ENCODE measurements at places on chromosomes 13 and 19.
A peak's percentile ranks its signal among the peaks of the same experiment; 100 is the strongest.

GRCh38 chr13:35557475-35557874 lies 81.0 kb upstream of the MAB21L1 start:
- no peak for DNase-seq

DNA sequence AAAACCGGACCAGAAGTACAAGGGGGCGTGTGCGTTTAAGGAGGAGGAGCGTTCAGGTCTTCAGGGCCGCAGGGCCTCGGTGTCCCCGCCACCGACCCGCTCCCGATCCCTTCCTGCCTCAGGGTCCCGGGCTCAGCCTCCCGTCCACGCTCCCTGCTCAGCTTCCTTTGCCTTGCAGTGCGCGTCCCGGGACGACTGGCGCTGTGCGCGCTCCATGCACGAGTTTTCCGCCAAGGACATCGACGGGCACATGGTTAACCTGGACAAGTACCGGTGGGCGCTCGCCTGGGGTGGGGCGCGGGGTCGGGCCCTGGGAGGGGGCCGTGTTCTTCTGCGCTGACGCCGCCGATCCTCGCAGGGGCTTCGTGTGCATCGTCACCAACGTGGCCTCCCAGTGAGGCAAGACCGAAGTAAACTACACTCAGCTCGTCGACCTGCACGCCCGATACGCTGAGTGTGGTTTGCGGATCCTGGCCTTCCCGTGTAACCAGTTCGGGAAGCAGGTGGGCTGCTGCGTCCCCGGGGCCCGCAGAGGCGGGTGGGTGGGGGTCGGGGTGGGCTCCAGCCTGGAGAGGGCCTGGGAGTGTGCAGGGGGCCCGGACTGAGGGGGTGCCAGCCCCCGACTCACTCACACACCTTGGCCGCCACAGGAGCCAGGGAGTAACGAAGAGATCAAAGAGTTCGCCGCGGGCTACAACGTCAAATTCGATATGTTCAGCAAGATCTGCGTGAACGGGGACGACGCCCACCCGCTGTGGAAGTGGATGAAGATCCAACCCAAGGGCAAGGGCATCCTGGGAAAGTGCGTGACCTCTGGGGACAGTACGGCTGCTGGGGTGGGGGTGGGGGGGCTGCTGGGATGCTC lies 1.4 kb downstream of the GPX4 start:
- DNase-seq, result peak; percentile 55

DNA sequence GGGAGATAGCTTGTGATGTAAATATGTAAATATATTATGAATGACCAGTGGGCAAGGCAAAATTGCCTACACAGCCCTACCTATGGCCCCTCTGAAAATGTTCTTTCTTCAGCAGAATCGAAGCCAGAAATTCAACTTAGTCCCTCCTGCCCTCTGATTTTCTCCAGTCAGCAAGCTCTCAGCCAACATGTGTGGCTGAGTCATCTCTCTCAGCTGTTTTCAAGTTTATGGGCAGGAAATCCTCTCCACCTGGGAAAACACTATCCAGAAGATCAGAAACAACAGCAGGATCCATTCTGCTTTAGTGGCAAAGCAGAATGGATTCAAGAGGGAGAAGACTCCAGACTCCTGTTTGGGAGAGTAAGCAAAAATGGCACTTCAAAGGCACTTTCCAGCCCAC lies 8.9 kb upstream of the ZNF527 start:
- DNase-seq, result peak; percentile 52

DNA sequence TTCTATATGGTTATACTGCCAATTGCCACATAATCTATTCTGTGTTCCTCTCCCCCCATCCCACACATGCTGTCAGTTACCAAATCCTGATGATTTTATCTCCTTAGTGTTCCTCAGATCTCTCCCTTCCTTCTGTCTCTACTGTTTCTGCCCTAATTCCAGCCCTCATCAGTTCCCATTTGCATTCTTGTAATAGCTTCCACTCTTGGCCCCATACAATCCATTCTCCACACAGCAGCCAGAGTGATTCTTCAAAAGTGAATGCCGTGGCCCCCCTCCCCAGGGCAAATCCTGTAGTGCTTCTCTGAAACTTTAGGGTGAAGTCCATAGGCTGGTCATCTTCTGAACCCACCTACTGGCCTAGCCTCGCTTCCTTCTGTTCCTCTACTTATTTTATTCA lies 114.4 kb downstream of the ZAR1L start:
- DNase-seq, result no peak

GRCh38 chr19:43480574-43480973 lies 15.2 kb upstream of the LYPD3 start:
- no peak for DNase-seq

DNA sequence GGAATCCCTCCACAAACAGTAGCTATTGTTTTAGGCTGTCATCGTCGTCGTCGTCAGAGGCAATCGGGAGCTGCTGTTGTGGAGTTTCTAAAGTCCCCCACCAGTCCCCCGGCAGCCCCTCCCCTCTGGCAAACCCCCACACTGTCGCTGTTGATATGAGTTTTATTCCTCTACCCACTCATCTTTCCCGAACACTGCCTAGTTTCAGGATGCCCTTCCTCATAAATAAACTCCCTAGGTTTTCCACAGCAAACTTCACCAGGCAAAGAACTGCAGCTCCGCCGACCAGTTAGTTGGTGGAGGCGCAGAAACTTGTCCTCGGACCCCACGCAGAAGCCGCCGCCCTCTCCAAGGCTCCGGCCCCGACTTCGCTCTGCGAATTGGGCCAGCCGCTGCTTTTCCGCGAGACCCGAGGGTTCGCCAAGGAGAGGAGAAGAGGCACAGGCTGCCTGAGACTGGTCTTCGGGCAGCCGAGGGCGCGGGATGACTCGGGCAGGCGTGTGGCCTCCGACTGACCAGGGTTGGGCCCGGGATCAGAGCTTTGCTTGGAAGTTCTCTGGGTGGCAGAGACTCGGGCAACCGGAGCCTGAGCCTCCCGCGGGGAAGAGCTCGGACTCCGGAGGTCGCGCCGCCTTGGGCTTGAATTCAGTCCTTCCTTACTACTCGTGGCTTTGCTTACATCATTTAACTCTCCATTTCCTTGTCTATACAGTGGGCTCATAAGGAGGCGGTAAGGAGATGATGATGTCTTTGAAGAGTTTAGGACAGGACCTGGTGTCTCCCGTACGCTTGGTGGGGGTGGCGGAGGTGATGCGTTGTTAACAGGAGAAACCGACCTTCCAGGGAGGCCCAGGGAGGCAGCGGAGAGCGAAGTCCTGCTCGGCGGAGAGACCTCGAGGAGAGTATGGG lies 7.9 kb downstream of the PDX1 start:
- DNase-seq, result no peak
